ENCODE measurements at places on chromosomes 4 and X.

DNA sequence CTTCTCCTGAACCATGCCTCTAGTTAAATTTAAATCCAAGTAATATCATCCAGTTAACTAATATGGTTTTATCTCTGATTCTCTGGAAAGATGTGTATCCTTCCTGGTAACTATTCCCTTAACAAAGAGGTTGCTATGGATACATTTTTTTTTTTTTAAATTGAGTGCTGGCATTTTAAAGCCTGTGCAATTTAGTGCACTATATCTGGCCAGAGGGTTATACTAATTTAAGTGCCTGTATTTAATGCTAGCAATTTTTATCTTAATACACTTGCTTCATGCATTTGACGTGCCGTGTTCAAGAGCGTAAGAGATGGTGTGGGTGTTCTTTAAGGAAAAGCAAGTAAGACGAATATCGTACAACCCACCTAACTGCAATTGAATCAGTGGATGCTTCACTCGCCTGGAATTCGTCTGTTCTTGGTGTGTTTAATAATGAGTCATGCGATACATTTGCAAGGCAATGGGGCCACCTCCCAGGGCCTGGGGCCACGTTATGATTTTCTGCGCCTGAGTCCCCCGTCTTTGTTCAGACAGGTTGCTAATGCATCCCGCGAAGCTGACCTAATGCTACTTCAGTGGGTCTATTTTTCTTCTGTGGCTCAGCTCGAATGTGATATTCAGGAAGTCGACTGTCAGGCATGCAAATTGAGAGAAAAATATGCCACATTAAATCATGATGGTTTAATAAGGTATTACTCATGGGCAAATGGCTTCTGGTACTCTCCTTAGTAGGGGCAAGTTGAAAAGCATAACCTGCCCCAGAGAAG, 14.2 kb upstream of the MID1 start:
- no peak for DNase-seq

GRCh38 chr4:153217440-153217839, 13.2 kb downstream of the TRIM2 start:
- DNase-seq: no peak

- no peak for DNase-seq
Observed at GRCh38 chr4:168690199-168690598, 193.3 kb downstream of the PALLD start.

DNA sequence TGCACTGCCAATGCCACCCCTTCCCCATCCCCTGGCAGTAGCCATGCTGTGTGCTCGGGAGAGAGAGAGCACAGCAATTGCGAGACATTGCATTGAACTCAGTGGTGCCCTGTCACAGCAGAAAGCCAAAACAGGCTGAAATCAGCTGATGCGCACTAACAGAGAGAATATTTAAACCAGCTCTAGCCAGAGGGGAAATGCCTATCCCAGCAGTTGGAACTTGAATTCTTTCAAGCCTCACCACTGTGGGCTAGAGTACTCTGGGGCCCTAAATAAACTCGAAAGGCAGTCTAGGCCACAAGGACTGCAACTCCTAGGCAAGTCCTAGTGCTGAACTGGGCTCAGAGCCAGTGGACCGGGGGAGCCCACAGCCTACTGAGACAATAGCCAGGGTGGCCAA, 17.7 kb upstream of the RP2 start:
- DNase-seq: no peak

DNA sequence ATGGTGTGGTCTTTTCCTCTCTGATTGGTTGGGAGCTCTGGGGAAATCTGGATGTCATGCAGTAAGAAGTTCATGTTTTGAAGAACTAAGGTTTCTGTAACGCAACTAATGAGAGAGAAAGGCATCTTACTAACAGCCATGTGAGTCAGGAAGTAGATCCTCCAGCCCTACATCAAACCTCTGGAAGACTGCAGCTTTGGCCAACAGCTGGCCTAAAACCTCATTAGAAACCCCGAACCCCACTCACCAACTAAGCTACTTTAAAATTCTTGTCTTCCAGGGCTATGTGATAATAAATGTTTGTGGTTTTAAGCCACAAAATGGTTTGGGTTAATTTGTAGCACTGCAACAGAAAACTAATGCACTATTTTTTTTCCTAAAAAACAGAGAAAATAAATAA, 549.0 kb upstream of the GRID2 start:
- DNase-seq: no peak

DNA sequence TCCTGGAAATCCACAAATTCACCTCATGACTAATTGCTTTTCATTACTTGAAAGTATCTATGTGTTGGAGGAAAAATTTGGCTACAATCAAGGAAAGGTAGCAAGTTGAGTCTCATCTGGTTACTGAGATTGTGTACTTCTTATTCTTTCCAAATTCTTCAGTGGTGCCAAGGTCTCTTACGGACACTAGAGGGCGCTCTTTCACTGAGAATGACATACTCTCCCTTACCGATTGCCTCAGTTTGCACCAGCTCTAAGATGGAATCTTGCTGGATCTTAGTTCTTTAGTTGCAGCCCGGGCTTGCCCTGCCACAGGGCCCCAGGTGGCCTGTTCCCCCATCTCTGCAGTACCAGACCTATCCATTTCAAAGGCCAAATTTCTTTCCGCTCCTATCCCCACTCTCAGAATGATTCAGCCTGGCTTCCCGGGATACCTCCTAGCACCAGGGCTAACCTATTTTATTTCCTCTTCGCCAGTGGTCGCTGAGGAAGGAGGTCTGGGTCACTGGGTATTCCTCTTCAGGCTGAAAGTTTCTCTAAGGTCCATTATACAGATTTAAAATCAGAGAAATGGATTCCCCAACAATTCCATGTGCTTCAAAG, 24.6 kb upstream of the GPR50 start:
- DNase-seq: peak; percentile 12

GRCh38 chr4:55910140-55910539, 38.6 kb upstream of the CEP135 start:
- DNase-seq: no peak

DNA sequence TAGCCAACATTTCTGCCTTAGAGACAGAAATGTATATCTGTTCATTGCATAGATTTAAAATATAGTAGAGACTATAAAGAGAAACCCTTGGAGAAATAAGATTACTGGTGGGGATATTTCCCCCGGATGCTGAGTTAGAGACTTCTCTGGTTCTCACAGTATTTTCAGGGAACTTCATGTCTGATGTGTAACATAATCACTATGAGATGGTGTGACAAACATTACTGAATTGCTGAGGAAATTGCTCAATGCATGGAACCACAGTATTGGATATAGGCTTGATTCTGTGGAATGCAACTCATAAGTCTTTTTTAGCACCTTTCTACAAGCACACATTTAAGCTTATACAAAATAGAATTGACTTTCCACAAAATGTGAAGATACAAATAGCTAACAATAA, 152.7 kb downstream of the SOWAHB start:
- DNase-seq: no peak
